Fibroblast of upper back skin (primary cell): ENCODE measurements at places on chromosomes 6 and 20.

DNA sequence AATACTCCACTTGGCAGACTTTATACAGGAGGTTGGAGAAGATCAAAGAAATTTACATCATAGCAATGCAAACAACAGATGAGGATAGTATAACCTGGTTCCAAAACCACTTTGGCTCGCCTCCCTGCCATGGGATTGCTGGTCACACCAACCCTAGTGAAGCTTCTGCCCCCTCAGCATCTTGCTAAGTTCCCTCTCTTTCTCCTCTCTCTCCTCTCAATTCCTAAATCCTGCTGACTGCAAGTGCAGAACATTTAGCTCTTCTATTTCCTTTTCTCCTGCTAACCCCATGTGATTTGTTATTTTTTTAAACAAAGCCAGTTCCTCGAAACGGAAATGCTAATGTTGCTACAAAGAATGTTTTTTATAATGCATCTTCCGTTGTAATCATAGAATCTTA is 50.3 kb upstream of the LY86 start:
- DNase-seq = no peak

GRCh38 chr20:32563311-32564272 is 21.5 kb downstream of the NOL4L start:
- no peak for DNase-seq

DNA sequence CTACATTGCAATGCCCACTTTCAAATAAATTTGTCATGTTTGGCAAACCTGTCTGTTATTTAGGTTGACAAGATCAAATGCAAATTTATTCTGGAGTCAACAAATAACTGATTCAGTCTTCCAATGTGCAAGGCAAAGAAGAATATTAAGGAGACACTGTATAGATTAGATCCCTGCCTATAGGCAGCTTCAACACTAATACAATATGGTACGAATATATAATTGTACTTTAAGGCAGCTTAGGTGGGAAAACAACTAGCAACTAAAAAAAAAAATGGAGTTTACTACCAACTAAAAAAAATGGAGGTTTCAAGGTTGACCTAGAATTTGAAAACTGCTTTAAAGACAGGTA is 1.7 kb upstream of the PHF10 start:
- no peak for DNase-seq

DNA sequence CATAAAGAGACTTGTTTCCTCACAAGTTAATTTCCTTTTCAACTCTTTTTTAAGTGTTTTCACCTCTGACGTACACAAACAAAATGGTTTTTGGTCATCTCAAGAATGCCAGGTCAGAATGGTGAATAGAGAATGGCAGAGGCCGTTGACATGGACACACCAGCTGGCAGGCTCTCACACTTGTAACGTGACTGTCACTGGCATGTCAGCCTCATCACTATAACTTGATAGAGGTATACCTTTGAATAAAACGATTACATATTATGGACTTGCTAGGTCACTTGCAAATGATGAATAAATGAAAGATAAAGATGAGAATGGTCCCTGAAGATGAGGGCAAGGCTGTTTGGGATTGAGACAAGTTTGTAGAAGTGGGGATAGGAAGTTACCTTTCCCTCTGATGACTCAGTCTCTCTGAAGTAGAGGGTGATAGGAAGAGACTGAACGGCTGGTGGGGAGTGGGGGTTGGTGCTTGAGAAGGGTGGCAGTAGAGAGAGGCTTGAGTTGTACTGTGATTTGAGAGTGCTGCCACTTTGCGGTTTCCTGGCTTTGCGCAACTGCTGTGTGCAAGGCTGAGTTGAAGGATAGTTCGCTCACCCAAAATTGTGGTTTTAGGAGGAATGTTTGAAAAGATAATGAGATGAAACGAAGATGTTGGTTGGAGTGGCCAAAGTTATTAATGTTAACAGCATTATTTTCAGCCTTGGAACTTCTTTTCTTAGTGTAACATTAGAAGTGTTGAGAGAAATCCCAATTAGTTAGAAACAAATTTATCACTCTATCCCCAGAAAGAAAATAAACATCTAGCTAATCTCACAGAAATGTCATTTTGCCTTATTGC is 30.3 kb downstream of the TBPL1 start:
- DNase-seq = peak; percentile 18

DNA sequence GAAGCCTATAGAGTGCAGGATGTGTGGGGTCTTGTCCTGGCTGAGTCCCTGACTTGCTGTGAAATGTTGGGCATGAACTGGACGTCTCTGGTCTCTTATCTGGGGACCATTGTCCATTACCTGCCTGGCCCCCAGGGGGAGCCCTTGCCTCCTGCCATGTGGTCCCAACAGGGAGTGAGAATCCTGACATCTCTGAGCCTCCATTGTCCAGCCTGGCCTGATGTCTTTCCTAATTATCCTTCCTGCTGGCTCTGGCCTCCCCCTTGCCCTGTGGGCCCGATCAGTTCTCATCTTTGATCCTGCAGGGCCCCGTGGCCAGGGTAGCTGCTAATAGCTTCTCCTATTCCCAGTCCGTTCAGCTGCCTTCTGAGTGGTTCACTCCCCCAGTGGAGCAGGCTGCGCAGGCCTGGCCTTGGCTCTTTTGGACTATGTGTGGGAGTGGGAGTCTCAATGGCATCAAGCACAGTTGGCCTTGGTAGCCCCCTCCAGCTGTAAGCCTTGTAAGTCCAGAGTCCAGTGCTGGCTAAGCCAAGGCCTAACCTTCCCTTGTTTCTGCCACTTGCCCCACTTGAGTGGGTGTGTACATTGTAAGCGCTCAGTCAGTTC is 77.9 kb upstream of the RALY start:
- no peak for DNase-seq

GRCh38 chr6:135008072-135008940 is 46.3 kb downstream of the HBS1L start:
- DNase-seq = no peak

- peak; percentile 34 for DNase-seq
Observed at GRCh38 chr6:32152769-32153563, 975 bp upstream of the PPT2 start.

GRCh38 chr6:41942067-41942851 is 651 bp upstream of the CCND3 start:
- DNase-seq = no peak

DNA sequence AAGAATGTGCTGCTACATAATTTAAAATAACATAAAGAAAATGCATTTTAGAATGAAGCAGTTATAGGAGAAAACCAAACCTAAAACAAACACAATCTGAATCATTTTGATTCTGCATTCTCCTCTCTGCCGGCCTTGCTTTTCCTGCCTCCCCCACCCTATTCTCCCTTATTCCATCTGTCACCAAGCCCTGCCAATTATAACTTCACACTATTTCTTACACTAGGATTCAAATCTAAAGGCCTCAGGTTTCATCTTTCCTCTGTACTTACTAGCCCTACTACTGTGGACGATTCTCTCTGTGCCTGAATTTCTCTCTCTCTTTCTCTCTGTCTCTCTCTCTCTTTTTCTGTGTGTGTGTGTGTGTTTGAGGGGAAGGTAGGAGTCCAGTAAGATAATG is 18.7 kb upstream of the PRIM2 start:
- DNase-seq = no peak

DNA sequence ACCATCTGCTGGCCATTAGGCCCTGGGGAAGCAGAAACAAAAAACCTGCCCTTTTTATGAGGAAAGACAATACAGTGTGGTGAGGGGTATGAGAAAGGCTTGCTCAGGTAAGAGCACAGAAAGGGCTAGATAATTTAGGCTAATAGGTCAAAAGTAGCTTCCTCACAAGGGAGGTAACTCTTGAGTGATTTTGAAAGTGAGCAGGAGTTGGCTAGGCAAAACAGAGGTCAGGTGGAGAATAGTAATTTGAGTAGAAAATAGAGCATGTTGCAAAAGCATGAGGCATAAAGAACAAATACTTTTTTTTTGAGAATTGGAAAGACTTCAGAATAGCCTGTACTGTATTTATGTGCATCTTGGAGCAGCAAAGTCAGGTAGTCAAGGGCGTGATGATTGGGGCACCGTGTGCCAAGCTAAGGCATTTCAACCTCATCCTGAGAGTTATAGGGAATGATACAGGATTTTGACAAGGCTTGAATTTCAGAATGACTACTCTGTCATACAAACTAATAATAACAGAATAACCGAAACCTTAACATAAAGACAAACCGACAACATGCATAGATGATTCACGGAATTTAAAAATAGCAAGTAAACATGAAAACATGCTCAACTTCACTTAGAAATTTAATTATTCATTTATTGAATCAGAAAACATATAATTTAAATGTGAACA is 123.0 kb upstream of the ENPP5 start:
- no peak for DNase-seq

DNA sequence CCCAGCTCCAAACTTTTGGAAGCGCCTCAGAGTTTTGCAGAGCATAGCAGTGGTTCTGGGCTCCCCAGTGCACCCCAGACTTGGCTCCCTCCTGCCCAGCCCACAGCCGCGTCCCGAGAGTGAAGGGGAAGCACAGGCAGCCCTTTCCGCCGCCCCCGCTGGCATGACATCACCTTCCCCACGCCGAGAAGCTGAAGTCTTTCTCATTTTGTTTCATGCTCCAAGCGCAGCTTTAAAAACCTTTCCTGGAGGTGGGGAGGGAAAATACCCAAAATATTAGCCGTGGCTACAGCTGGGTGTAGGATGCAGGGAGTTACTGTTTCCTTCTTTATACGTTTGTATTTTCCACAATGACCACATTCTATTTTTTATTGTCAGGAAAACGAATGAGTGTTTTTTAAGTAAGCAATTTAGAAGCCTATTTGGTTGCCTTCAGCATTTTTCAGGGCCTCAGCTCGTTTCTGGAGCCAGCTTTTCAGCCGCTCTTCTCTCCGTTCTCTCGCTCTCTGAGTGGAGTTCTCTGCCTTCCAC is 72.9 kb downstream of the SNX5 start:
- DNase-seq = peak; percentile 54

- peak; percentile 88 for DNase-seq
Observed at GRCh38 chr6:89997456-89998445, 103.5 kb downstream of the GJA10 start.

- no peak for DNase-seq
Observed at GRCh38 chr20:56447227-56447626, 21.2 kb upstream of the RTF2 start.

GRCh38 chr20:51394706-51395105 is 147.8 kb downstream of the NFATC2 start:
- DNase-seq = no peak

GRCh38 chr6:73738367-73739028 is 42.5 kb downstream of the CD109 start:
- peak; percentile 84 for DNase-seq

DNA sequence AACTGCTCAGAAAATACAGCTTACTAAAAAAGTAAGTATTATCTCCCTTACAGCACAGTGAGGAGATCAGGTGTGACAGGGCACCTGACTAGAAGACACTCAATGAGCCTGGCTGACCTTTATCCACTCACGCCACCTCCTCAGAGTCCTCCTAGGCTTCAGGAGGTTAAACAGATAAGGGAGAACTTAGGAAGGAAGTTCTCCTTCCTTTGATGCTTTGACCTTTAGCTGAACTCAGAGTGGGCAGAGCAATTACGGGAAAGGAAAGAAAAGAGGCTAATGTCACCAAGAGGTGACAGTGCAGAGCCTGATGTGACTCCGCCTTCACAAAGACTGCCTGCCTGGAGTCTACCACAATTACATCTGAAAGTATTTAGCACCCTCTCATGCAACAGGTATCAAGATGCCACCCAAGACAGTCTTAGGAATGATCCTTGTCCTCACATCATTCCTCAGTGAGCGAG is 36.7 kb downstream of the MAN1A1 start:
- DNase-seq = no peak

- DNase-seq = no peak
Observed at GRCh38 chr6:84033523-84034451, at the start of gene MRAP2. MRAP2 (plus strand) TSS chr6:84033772; CDS start chr6:84055319, 21,547 bp downstream.

GRCh38 chr6:169589699-169590257 is 112.1 kb downstream of the WDR27 start:
- peak; percentile 48 for DNase-seq

GRCh38 chr20:62668441-62669027 is 26.2 kb downstream of the SLCO4A1 start:
- DNase-seq = peak; percentile 74

GRCh38 chr20:59743767-59744485 is 139.6 kb downstream of the PHACTR3 start:
- no peak for DNase-seq

DNA sequence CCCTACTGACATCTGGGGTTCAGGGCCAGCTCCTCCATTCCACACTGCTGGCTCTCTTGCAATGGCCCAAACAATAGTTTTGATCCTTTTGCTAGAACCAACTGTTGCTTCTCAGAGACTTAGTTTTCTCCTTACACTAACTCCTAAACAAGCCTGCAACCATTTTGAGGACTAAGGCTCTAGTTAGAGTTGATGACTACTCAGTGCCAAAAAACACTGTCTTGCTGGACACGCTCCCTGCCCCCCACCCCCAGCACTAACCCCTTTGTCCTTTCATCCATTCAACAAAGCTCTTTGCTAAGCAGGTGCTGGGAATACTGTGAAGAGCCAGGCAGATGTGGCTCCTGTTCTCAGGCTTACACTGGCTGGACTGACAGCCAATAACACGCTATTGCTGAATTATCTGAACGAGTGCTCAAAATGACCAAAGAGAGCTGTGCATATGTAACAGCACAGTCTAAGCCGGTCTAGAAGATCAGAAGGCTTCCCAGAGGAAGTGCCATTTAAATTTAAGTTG is 17.6 kb downstream of the GCLC start:
- DNase-seq = no peak

- no peak for DNase-seq
Observed at GRCh38 chr20:62223571-62223970, 3.5 kb upstream of the HRH3 start.

DNA sequence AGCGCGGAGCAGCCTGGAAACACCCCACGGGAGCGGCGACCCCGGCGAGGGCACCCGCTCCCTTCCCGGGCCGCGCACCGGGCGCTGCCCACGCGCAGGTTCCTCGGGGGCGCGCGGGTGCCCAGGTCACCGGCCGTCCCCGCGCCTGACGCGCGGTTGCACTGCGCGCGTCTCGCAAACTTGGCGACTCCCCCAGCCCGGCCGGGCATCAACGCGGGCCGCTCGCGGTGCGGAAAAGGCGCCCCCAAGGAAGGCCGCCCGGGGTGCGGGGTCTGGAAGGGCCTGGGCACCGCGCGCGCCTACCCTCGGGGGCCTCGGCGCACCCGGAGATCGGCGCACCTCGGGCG is 555 bp upstream of the ZBTB46 start:
- no peak for DNase-seq

GRCh38 chr6:12150812-12151432 is 138.8 kb downstream of the HIVEP1 start:
- no peak for DNase-seq

GRCh38 chr20:6169251-6169650 is 46.4 kb upstream of the FERMT1 start:
- DNase-seq = peak; percentile 2

DNA sequence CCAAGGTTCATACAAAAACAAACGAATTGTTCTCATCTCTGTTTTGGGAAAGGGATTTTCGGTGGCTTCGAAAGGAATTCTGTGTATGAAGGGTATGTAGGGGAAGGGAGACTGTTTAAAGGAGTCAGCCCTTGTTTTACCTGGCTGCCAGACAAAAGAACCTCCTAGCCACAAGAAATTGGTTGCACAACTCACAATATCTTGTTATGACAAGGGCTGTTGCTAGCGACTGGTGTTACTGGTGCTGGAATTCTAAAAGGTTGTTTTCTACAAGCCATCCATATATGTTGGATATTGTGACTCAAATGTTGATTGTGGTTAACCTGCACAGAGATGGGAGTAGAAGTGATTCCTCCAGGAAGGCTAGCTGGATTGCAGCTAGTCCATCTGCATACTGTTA is 34.6 kb upstream of the CITED2 start:
- peak; percentile 93 for DNase-seq
